ENCODE measurements at places on chromosomes 1 and 21.
A peak's percentile ranks its signal among the peaks of the same experiment; 100 is the strongest.

DNA sequence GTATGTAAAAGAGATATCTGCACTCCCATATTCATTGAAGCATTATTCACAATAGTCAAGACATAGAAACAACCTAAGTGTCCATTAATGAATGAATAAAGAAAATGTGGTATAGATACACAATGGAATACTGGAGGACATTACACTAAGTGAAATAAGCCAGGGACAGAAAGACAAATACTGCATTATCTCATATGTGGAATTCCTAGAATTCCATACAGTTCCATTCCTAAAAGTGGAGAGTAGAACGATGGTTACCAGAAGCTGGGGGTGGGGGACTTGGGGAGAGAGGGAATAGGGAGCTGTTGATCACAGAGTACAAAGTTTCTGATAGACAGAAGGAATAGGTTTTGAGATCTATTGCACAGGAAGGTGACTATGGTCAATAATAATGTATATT, 7.4 kb downstream of the TMED5 start:
- no peak for DNase-seq

DNA sequence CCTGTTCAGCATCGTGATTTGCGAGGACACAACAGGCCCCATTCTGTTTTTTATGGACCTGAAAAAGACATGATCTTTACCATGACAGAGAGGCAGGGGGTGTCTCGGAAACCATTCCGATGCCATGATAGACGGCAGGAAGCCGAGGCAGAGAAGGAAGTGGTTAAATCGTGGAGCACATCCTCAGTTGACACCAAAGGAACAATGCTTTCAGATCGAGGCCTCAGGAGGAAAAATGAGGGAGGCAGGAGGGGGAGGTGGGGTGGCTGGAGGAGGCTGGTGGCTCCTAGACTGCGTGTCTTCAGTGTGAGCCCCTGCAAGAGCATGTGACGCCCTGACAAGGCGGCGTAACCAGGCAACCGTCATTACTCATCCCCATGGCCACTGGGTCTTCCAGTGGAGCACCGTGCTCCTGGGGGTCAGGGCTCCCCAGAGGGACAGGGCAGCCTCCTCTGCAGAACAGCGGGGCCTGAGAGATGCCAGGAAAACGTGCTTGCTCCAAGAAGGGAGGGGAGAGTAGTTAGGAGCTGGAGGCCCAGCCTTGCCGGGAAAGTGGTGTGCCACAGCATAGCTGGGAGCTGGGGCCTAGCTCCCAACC, 172.8 kb upstream of the TMEM51 start:
- DNase-seq, result no peak

DNA sequence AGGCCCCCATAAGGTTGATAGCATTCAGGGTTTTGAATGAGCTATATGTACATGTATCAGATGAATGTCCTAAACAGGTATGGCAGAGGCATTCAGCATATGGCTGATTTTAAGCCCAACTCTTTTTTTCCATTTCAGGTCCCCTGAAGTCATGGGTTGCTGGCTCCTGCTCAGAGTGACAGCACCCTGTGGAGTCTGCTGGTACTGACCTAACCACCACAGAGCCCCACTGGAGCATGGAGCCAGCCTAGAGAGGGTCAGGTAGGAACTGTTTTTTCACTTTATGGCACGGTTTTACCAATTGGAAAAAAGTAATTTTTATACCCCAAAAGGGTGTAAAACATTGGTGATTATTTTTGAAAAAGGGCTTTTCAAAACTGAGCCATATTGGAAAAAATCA, 82.5 kb upstream of the MPC2 start:
- DNase-seq, result peak; percentile 9

DNA sequence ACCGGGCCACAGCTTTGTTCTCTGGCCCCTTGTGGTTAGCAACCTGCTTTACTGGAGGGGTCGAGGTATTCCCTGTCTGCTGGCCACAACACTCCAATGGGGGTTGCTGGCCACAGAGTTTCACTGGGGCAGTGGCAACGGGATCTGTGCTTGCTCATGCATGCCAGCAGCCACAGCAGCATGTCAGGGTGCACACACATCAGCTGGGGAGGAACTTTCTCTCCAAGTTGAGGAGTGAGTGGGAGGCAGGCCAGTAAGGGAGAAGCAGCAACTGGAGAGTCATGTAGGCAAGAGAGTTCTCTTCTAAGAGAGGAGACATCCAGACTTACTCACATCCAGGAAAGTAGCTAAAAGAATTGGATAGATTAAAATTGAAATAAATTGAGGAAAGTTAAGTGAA, 38.0 kb downstream of the SAMD13 start:
- no peak for DNase-seq

- no peak for DNase-seq
Observed at GRCh38 chr1:35894183-35894582, 11.2 kb downstream of the AGO1 start.

- DNase-seq, result peak; percentile 49
Observed at GRCh38 chr1:45246760-45247159, 40.4 kb upstream of the ZSWIM5 start.

- no peak for DNase-seq
Observed at GRCh38 chr1:243435836-243436235, 180.0 kb downstream of the SDCCAG8 start.

- no peak for DNase-seq
Observed at GRCh38 chr1:67192902-67193301, 26.6 kb downstream of the IL23R start.

- DNase-seq, result no peak
Observed at GRCh38 chr1:51726544-51727225, 109.8 kb downstream of the OSBPL9 start.

GRCh38 chr1:22738522-22738921, 27.9 kb downstream of the EPHB2 start:
- no peak for DNase-seq

- no peak for DNase-seq
Observed at GRCh38 chr21:37082375-37082774, 9.3 kb downstream of the TTC3 start.

DNA sequence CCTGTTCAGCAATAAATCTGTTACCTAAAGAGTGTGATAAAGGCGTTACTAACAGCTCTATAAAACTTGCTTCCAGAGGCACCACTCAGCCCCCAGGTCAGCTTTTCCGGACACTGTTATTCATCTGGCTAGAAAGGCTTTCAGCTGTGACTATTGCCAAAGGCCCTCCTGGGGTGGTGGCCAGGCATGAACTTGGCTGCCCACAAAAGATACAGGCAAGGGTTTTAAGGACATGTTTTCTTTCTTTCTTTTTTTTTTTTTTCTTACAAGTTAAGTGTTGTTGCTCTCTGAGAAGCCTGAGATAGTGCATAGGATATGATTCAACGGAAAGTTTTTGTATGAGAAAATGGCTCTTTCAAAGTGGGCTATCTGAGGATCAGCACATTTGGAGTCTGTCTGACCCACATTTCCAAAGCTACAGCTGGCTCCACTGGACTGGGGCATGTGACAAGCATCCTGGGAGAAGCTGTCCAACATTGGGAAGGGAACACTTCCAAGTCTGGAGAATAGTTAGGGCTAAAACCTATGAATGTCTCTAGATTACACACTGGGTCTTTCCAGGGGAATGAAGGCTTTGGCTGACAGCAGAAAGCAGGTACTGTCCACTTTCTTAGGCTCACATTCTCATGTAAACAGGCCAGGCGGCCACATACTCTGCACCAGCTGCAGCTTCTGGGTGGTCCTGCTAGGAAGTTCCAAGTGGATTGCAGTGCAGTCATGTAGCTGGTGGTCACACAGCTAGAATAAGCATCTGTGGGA, 639.7 kb downstream of the LMO4 start:
- peak; percentile 71 for DNase-seq

GRCh38 chr1:90721210-90722194, 4.4 kb upstream of the BARHL2 start:
- peak; percentile 72 for DNase-seq

DNA sequence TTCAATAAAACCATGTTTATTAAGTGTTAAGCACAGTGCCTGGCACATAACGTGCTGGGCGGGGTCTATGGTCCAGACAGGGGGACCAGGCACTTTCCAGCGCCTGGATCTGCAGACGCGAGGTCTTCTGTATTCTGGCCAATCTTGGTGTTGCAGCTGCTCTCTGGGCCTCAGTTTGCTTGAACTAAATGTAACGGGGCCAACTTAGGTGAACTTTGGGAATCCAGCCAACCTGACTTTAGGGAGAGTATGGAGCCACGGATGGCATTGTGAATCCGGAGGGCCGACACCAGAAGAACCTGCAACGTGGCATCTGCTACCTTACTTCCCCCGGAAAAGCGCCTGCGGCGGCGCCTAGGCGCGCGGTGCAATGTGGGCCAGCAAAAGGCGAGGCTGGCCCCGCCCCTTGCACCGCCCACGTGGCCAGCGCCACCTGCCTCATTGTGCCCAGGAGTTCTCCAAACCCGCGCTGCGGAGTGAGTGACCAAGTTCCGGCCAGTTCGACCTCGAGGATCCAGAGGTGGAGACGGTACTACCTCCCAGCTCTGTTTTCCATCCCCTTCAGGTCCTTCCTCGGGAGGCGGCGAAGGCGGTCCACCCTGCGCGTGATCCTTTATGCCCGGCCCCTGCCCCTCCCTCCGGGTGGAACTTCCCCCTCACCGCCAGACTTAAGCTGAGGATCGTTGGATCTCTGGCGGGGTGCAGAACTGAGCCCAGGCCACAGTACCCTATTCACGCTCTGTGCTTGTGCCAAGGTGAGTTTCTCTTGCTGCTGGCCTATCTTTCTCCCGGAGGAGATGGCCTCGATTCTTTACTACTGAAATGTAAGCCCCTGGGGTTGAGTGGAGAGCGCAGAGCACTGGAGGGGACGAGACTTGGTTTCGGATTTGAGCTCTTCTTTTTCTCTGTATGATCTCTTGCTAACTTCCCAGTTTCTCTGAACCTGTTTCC, at the start of gene AKR1A1:
Gene AKR1A1, plus strand, starts transcription at position 426 of the 951 bp plus-strand sequence. CDS start 10,969 bp downstream, outside the sequence.
- DNase-seq, result peak; percentile 94

DNA sequence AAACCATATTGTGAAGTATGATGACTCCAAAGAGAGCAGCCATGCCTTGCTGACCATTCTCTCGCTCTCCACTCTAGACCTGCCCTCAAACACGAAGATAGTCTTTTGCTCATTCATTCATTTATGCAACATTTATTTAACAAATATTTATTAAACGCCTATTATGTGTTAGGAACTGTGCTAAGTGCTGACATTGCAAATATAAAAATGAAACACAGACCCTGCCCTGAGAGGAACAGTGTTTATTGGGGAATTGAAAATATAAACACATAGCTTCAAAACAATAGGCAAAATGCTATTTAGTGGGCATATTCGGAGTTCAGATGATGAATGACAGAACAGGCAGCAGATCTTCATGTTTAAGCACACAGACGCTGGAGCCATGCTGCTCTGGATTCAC, 213.6 kb downstream of the NUF2 start:
- DNase-seq, result no peak

- DNase-seq, result peak; percentile 90
Observed at GRCh38 chr1:39105061-39105840, 79.1 kb downstream of the NDUFS5 start.

DNA sequence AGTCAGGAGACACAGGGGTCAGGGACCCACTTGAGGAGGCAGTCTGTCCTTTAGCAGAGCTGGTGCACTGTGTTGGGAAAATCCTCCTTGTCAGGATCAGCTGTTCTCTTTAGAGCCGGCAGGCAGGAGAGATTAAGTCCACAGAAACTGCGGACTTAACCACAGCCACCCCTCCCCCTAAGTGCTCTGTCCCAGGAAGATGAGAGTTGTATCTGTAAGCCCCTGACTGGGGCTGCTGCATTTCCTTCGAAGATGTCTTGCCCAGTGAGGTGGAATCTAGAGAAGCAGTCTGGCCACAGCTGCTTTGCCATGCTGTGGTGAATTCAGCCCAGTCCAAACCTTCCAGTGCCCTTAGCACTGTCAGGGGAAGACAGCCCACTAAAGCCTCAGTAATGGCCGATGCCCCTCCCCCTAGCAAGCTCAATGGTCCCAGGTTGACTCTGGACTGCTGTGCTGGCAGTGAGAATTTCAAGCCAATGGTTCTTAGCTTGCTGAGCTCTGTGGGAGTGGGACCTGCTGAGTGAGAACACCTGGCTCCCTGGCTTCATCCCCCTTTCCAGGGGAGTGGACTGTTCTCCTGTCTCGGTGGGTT, 172.8 kb downstream of the ST6GALNAC3 start:
- DNase-seq, result no peak

- DNase-seq, result no peak
Observed at GRCh38 chr1:236457775-236458174, 63.7 kb downstream of the EDARADD start.

GRCh38 chr1:101174722-101175121, 62.1 kb upstream of the S1PR1 start:
- peak; percentile 75 for DNase-seq

DNA sequence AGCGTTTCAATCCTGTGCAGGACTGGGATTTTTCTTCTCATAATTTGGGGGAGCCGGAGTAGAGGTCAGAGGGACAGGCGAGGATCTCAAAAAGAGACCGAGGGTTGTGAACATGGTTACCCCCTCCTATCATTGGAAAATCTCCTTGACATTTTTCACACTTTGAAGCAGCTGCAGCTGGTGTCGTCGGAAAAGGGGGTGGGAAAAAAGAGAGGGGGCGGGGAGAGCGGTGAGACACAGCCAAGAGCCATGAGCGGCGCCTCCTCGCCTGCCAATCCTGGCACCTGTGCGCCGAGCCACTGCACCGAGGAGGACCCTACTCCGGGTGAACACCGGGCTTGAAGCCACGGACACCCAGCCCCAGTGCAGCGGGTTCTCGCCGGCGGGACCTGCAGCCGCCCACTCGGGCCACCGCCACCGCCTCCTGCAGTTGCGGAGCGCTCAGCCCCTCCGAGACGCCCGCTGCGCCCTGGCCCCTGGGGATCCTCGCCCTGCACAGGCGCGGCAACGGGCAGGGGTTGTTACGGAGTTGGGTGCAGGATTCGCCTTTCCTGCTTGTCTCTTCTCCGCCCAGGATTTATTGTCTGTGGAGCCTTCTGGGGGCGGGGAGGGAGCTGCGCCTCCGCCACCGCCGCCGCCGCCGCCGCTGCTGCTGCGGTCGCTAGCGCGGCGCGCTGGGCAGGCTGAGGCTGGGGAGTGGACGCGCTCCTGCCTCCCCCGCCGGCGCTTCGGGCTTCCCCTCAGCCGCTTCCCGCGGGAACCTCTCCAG, at the start of gene LRRC7:
Gene LRRC7, plus strand, starts transcription at position 271 of the 769 bp plus-strand sequence. CDS start 718 bp downstream, outside the sequence.
- DNase-seq, result peak; percentile 36

DNA sequence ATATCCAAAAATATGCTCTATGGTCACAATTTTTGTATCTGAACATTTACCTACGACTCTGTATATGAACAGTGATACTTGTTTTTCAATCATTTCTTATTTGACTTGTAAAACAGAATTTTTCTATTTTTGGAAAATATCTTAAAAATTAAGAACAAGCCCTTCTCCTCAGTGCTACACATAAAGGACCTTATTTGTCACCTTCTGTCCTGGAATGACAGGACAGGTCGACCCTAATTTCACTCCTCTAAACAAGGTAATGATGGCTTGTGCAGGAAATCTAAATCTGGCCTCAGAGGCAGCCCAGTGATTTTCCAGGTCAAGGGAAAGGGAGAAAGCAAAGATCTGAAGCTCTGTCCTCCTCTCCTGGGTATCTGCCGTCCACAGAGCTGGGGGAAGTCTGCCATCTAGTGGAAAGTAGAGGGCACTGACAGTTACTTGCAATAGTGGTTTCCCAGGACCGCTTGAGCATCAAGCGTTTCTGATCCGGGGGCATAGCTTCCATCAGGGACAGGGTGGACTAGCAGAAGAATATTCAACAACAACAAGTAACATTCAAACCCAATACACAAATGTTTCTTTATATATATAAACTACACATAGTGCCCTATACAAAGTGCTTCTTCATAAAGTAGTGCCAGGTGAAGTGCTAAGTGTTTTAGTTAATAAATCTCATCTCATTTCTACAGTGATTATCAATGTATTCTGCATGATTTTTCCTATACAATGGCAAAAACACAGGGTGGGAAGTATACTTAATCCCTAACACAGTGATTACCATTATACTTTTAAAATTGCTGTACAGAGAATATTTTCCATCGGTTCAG, 74.6 kb downstream of the SLC25A24 start:
- peak; percentile 82 for DNase-seq

- DNase-seq, result no peak
Observed at GRCh38 chr1:157270705-157271274, 132.6 kb upstream of the ETV3 start.

All from AG20443 (cell line).